ENCODE measurements at places on chromosomes 2 and 18.

DNA sequence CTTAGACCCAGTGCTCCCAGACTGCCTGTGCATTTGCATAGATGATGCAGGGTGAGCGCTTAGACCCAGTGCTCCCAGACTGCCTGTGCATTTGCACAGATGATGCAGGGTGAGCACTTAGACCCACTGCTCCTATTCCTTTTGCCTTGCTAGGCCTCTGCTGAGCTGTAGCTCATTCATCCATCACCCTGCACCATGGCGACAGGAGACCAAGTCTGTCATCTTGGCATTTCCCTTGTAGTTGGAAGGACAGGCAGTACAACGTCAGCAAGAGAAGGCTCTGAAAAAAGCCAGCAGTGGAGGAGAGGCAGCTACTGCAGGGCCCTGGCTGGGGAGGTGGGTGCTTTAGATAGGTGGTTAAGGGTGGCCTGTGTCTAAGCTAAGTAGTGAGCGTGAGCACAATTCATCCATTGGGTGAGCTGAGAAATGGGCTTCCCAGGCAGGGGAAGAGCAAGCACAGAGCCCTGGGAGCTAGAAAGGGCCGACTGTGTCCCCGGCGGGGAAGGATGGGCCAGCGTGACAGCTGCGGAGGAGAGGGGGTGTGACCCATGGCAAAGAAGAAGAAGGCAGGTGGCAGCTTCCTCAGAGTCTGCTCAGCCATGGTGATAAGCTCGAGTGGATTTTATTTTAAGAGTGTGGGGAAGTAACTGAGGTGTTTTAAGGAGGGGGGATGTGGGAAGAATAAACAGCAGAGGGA lies 108.8 kb downstream of the LPIN1 start:
- no peak for DNase-seq

- DNase-seq = no peak
Observed at GRCh38 chr2:102508863-102509262, 35.8 kb downstream of the SLC9A4 start.

- no peak for DNase-seq
Observed at GRCh38 chr18:50356036-50356945, 18.6 kb upstream of the SKA1 start.

- DNase-seq = no peak
Observed at GRCh38 chr2:199199797-199200196, 257.9 kb downstream of the SATB2 start.

- no peak for DNase-seq
Observed at GRCh38 chr2:18267501-18267900, 293.0 kb downstream of the RDH14 start.

GRCh38 chr2:174473796-174474195 lies 13.0 kb downstream of the GPR155 start:
- DNase-seq = no peak

DNA sequence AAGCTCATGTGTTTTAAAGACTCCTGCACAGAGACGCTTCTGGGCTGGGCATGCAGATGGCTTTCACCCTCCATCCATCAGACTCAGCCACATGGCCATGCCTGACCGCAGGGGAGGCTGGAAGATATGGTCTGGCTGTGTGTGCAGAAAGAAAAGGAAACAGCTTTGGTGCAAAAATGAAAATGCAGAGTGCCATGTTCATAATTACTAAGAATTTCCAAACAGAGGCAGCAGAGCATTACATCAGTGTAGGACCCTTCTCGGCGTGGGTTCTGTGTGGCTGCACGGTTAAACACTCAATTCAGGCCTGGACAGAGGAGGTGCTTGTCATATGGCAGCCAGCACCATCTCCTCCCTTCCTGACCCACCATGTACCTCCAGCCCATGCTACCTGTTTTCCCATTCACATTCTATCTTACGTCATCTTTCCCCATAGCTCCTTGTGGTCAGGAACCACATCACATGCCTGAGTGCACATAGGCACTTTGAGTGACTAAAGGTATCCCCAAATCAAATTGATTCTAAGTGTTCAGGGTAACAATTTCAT lies 200.3 kb upstream of the ID2 start:
- no peak for DNase-seq

- no peak for DNase-seq
Observed at GRCh38 chr2:187206071-187206470, 242.0 kb downstream of the CALCRL start.

Measured in stimulated activated CD8-positive, alpha-beta memory T cell treated with anti-CD3 and anti-CD28 coated beads, Interleukin-4, amount 100 ng/mL, for 1 hour (primary cell).